ENCODE measurements at places on chromosomes 16 and 17.

GRCh38 chr16:49524947-49525315 is 151.3 kb downstream of the C16orf78 start:
- no peak for DNase-seq

GRCh38 chr16:12486386-12486785 is 317.3 kb downstream of the CPPED1 start:
- DNase-seq = no peak

DNA sequence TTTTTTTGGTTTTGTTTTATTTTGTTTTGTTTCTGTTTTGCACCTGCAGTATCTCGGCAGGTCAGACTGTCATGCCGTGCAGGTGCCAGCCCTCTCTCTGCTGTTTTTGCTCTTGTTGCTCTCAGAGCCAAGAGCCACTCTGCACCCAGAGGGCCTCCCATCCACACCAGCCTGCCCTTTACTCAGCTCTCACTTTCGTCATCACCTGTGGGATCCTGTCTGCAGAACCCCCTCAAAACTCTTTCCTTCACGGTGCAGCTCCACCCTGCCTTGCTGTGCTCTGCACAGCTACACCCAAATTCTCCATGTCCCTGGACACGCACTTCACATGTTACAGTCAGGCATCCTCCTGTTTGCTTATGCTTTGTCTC is 2.6 kb downstream of the AOC3 start:
- DNase-seq = no peak

DNA sequence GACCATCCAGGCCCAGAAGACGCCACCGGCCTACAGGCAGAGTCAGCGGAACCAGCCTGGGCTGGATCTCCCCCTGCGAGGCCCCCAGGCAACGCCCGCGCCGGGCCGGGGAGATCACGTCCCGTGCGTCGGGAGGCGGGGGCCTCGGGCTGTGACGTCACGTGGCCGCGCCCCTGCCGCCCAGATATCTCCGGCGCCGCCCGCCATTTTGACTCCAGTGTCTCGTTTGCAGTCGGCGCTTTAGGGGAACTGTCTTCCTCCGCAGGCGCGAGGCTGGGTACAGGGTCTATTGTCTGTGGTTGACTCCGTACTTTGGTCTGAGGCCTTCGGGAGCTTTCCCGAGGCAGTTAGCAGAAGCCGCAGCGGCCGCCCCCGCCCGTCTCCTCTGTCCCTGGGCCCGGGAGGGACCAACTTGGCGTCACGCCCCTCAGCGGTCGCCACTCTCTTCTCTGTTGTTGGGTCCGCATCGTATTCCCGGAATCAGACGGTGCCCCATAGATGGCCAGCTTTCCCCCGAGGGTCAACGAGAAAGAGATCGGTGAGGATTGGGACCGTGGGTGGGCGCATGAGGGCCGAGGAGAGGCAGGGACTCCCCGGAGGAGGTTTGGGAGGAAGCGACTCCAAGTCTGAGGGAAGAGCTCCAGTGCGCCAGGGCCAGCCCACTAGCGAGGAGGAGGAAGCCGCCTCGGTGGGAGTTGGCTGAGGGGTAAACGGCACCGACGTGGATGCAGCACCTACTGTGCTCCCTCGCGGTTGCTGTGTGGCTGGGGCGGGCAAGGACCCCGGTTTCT is at the start of gene WSB1:
WSB1 (plus strand) TSS at position 217 of the 791 bp plus-strand sequence; CDS start at position 499, 282 bp downstream.
- peak; percentile 94 for DNase-seq

DNA sequence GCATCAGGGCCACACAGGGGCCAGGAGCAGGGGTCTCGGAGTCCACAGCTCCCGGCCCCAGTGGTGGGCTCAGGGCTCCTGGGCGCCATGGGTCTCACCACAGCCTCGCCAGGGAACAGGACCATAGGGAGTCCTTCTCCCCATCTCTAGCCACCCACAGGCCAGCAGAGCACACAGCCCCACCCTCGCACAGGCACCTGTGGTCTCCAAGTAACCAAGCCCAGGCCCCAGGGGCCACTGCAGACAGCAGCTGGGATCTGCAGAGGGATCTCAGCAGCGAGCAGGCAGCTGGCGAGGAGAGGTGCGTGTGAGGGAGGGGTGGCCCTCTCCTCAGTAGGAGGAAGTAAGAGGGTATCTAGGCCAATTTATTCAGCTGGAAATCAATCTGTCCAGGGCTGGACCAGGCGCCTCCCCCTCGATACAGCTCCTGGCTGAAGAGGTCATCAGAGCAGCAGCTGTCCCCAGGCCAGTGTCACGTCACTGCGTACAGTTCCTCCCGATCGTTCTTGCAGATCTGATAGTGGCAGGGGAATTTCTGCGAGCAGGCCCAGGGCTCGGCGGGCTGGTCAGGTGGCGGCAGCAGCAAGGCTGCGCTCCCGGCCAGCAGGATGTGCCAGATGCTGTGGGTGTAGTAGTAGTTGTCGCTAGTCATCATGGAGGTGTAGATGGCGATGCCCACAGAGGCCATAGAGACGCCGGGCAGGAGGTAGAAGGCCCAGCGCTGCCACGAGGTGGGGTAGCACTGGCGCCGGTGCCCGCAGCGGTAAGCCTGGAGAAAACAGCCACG is 1.4 kb upstream of the MRPL28 start:
- no peak for DNase-seq

- DNase-seq = no peak
Observed at GRCh38 chr17:30599428-30600059, 122.3 kb downstream of the GOSR1 start.

DNA sequence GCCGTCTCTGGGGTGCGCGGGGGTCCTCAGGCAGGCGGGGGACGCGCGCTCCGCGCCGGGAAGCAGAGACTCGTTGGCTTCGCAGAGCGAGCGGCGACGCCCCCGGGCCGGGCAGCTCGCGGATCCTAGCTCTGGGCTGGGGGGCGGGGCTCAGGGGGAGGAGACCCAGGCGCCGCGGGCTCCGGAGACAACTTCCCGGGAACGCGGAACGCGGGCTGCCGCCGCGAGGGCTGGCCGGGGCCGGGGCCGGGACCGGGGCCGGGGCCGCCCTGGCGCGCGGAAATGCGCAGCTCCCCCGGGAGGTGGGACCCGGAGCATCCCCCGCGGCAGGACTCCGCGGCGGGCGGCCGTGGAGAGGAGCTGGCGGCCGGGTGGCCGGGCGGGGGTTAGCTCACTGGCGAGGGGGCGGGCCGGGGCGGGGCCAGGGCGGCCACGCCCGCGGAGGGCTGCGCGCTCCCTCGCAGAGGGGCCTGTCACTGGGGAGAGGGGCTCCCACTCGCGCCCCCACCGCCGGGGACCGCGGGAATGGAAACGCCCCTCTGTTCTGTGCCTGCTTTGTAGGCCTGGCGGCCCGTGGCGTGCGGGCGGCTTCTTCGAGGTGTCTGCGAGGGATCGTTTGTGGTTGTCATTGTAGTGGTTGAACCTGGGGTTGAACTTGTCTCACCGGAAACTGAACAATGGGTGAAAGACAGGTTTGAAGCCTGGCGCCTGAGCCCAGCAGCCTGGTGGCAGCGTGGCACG is at the start of gene GAS7:
GAS7 (minus strand) TSS at position 98 of the 741 bp plus-strand sequence.
- peak; percentile 46 for DNase-seq
